ENCODE measurements at places on chromosomes 3 and 15.

GRCh38 chr3:72033666-72034428 lies 248.9 kb upstream of the PROK2 start:
- no peak for DNase-seq

DNA sequence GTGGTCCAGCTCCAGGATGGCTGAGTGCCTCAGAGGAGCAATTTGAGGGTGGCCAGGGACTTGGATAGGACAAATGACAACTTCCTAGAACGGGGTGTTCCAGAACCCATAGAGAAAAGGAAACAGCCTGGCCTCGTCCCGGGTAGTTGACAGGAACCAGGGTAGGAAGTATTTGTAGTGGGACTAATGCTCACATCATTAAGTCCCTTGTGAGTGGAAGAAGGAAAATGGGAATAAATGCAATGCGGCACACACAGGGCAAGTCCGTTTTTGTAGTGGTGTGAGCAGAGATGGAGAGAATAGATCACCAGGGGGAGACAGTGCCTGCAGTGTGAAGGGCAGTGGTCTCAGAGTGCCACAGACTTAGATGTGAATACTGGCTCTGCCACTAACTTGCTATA lies 19.6 kb downstream of the TIMP4 start:
- no peak for DNase-seq

DNA sequence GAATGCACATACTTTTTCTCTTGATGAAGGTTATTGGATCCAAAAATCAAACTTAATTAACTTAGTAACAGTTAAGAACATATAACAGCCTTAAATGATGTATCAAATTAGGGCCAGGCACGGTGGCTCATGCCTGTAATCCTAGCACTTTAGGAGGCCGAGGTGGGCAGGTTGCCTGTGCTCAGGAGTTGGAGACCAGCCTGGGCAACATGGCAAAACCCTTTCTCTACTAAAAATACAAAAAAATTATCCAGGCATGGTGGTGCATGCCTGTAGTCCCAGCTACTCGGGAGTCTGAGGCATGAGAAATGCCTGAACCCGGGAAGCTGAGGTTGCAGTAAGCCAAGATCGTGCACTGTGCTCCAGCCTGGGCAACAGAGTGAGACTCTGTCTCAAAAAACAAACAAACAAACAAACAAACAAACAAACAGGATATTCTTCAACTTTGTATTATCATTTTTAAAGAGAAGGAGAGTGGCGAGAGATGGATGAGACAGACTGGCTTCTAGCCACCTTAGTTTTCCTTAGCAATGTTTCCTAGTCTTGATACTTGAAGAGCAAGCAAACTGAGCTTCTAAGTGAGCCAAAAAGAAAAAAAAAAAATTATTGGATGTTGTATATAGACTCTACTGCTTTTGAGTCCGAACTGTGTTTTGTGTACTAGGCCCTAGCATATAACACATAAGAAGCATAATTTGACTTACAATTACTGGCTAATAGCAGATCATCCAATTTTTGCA lies 13.8 kb downstream of the SPRED1 start:
- DNase-seq, result no peak

DNA sequence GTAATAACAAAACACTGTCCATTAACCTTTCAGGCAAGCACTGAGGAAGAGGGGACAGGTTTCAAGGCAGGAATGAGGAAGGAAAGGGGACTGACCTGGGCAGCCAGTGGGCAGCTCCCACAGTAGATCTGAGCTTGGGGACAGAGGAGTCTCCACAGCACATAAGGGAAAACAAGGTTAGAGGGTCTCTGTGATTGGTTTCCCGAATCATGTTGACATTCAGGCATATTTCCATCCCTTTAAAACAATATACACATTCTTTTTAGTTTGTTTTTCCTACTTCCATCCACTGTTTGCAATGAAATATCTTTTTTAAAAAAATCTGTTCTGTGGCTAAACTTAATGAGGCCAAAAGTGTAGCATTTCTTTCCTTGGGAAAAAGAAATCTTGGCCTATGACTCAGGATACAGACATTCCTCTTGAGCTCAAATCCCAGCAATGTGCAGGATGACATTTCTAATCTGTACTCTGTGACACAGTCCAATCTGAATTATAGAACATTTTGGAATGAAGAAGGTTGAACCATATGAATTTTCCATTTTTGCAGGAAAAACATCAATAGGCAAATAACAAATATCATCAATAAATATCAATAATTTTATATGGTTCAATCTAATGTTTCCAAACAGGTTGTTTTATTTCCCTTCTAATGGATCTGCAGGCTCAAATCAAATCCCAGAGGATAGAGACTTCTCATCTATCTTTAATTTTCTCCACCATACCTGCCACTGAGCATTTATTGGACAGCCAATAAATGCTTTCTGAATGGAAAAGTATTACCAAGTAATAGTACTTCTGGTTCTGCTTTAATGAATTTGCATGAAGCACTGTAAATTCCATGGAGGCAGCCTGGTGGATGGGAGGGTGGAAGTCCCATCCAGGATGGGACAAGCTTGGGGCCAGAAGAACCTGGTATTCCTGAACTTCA lies 54.1 kb downstream of the ITGB5 start:
- no peak for DNase-seq

DNA sequence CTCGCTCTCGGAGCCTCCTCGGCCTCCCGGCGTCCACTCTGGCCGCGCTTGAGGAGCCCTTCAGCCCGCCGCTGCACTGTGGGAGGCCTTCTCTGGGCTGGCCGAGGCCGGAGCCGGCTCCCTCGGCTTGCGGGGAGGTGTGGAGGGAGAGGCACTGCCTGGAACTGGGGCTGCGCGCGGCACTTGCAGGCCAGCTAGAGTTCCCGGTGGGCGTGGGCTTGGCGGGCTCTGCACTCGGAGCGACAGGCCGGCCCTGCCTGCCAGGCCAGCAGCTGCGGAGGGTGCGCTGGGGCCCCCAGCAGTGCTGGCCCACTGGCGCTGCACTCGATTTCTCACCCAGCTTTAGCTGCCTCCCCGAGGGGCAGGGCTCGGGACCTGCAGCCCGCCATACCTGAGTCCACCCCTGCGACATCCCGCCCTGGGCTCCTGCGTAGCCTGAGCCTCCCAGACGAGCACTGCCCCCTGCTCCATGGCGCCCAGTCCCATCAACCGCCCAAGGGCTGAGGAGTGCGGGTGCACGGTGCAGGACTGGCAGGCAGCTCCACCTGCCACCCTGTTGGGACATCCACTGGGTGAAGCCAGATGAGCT lies 765.0 kb downstream of the IGSF11 start:
- no peak for DNase-seq

- DNase-seq, result no peak
Observed at GRCh38 chr3:46913644-46914043, 36.1 kb downstream of the PTH1R start.

- no peak for DNase-seq
Observed at GRCh38 chr3:132867956-132868355, 145.7 kb upstream of the NPHP3 start.

- DNase-seq, result no peak
Observed at GRCh38 chr15:58182460-58183163, 44.4 kb downstream of the AQP9 start.

- DNase-seq, result no peak
Observed at GRCh38 chr3:81484520-81484919, 276.9 kb downstream of the GBE1 start.

Measured in stimulated activated CD8-positive, alpha-beta memory T cell treated with anti-CD3 and anti-CD28 coated beads, Interleukin-2, amount 100 ng/mL, for 1 hour (primary cell).